ENCODE measurements at places on chromosomes 1 and 21.

DNA sequence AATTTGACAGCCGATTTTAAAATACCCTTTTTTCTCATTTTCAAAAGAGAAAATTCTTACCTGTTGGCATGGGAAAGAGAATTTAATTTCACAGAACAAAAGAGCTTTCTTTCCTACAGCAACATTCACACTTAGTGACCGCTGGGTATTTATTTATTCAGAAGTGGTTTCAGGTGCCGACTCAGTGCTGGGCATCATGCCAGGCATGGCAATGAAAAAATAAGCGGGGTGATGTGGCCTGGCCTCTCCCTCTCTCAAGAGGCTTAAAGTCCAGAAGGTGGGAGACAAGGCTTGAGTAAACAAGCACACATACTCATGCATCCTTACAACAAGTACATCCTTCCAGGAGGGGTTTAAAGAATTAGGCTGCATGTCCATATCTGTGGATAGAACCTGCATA is 4.1 kb upstream of the PCP4 start:
- no peak for DNase-seq

- DNase-seq, result no peak
These were observed 24.4 kb upstream of the ZC3H12A start for GRCh38 chr1:37449936-37450335.

GRCh38 chr1:86345042-86345441 is 51.1 kb downstream of the ODF2L start:
- no peak for DNase-seq

- DNase-seq, result no peak
These were observed 221.1 kb upstream of the KAZN start for GRCh38 chr1:14377386-14377785.

DNA sequence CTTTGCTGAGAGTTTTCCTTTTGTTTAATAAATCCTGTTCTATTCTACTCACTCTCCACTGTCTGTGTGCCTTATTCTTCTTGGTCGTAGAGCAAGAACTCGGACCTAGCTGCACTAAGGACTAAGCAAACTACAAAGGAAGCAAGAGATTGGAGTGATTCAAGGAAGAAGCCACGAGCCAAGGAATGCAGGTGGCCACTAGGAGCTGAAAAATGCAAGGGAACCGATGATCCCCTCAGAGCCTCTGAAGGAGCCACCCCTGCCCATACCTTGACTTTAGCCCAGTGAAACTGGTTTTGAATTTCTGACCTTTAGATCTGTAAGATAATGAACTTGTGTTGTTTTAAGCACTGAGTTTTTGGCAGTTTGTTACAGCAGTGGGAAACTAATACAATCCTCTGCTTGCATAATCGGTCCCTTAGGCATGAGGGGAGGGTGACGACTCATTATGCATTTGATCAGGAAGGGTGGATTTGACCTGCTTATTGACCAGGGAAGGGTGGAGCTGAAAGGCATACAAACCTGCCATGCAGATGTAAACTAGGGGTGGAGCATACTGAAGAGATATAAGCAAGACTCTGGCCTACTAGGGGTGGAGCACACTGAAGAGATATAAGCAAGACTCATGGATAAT is 6.2 kb upstream of the CA6 start:
- DNase-seq, result no peak

DNA sequence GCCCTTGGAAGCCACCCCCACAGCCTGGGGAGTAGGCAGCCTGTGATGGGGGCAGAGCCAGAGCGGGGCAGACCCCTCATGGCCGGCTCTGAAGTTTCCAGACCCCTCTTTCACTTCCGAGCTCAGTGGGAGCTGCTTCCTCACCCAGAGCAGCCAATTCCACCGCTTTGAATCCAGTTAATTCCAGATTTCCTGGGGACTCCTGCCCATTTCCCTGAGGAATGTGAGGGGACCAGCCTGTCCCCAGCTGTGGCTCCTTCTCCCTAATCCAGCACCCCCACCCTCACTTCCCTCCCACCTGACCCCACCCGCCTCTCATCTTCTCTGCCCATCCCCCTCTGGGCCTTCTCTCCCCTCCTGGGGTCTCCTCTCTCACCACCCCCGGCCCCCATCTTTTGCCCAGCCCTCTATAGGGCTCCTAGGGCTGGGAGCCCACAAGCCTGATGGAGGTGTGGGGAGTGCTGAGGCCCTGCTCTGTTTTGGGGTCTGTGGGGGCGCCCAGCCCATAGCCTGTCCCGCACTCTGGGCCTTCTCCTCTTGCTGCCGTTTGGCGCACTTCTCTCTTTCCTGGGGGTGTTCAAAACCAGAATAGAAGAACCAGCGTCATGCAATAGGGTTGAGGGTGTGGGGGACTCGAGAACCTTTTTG is 26.2 kb upstream of the TNFRSF1B start:
- no peak for DNase-seq

DNA sequence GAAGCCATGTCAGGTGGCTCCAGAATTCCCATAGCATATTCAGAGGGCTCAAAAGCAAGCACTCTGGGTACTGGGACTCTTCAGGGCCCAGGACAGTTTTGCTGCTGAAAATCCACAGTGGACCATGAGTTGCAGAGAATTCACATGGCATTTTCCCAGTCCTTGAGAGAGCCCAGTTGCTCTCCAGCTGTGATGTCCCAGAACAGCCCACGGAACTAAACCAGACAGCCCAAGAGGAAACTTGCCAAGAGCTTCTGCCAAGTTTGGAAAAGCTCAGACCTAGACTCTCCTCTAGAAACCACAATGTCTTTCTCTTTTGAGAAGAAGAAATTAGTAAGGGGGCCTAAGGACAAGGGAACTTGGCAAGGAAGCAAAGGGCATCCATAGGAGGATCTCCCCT is 69.4 kb downstream of the RGS2 start:
- DNase-seq, result no peak

- DNase-seq, result no peak
These were observed 16.9 kb upstream of the COL6A1 start for GRCh38 chr21:45964649-45965048.

- no peak for DNase-seq
These were observed 24.4 kb downstream of the C4BPA start for GRCh38 chr1:207128336-207128921.

GRCh38 chr21:26572702-26573381 is at the start of gene CYYR1:
Gene CYYR1, minus strand, starts transcription at chr21:26573286. Its CDS starts 346 bp downstream, at chr21:26572940.
- DNase-seq, result no peak

GRCh38 chr21:32764186-32764585 is 7.4 kb downstream of the PAXBP1 start:
- no peak for DNase-seq

DNA sequence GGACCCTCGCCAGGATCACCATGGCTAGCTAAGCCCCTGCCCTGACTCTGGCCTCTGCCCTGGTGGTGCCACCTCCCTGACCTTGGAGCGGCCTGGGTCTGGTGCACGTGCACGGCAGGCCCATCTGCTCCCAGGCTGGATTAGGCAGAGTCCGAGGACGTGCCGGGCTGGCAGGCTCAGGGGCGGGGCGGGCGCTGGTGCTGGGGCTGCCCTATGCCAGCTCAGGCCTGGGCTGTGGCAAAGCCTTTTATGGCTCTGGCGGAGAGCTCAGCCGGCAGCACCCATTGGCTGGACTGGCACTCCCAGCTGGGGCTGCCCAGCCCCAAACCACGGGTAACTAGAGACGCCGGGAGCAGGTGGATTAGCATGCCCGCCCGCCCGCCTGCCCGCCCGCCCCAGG is 17.1 kb upstream of the EDN2 start:
- DNase-seq, result no peak

DNA sequence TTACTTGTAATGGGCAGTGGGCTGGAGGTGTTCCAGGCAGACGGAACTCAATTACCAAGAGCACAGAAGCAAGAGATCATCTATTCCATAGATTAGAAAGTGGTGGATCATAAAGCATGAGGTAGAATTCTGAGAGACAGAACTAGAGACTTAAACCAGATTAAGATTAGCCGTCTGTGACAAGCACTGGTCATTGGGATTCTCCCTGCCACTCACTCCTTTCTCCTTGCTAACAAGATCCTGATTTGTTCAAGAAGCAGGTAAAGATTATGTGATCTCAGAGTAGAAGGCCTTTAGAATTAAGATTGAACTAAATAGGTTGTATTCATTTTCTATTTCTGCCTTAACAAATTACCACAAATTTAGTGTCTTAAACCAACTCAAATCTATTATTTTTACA is 1.5 kb upstream of the HSPA13 start:
- no peak for DNase-seq

- DNase-seq, result no peak
These were observed 56.6 kb downstream of the MAB21L3 start for GRCh38 chr1:116167625-116168276.

Measured in stimulated activated naive CD4-positive, alpha-beta T cell (primary cell).